ENCODE measurements at places on chromosomes 4 and X. TPM values are rescaled to one million over a fixed set of nuclear protein-coding genes. Genes with fewer than 3 reads are reported as not detected.

The SEC24D gene
- total RNA-seq: 117 TPM

The MED12 gene
- 62.3 TPM for total RNA-seq

- H3K27me3 ChIP-seq: no peaks in the 10 kb centered on the region
- no peak for DNase-seq
- peaks cover 60% of the 10 kb centered on the region for H3K36me3 ChIP-seq
- H3K4me1 ChIP-seq: no peaks in the 10 kb centered on the region
- no peak overlapping the region for H3K27ac ChIP-seq
Measured at GRCh38 chr4:112645541-112646329, 8.8 kb downstream of the LARP7 start.

DNA sequence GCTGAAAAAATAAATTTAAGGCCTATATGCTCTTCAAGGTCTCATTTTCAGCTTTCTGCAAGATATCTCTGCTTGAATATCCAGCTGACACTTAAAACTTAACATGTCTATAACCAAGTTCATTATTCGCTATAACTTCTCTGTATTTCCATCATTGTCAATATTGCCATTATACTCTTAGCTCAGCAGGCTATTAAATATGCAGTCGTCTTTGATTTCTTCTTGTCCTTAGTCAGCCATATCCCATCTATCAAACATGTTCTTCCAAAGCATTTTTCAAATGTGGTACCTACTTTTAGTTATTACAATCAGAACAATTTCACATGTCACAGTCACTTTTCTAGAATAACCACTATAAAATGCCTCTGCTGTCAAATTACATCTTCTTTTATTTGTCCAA is 1364.1 kb downstream of the ARAP2 start:
- no peak overlapping the region for H3K27ac ChIP-seq
- H3K36me3 ChIP-seq: no peaks in the 10 kb centered on the region
- H3K27me3 ChIP-seq: no peaks in the 10 kb centered on the region
- H3K4me3 ChIP-seq: no peak overlapping the region
- DNase-seq: no peak
- no peaks in the 10 kb centered on the region for H3K4me1 ChIP-seq

The THAP6 gene
- 26.5 TPM for total RNA-seq

DNA sequence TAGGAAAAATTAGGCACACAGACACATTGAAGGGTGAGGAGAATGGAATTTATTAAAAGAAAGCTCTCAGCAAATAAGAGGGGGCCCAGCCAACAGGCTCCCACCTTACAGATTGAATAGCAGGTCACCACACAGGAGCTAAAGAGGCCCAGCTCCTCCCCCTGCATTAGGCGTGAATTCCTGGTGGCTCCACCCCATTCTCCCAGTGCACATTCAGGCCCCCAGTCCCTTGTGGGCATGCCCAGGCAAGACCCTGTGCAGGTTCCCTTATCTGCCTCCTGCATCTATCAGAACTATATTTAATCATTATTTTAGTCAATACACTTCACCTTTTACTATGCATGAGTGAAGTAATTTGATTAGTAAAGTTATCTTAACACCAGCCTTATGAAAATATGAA is 856.3 kb upstream of the NDST4 start:
- DNase-seq: no peak
- H3K27me3 ChIP-seq: no peaks in the 10 kb centered on the region
- H3K36me3 ChIP-seq: no peaks in the 10 kb centered on the region
- no peak overlapping the region for H3K4me3 ChIP-seq

DNA sequence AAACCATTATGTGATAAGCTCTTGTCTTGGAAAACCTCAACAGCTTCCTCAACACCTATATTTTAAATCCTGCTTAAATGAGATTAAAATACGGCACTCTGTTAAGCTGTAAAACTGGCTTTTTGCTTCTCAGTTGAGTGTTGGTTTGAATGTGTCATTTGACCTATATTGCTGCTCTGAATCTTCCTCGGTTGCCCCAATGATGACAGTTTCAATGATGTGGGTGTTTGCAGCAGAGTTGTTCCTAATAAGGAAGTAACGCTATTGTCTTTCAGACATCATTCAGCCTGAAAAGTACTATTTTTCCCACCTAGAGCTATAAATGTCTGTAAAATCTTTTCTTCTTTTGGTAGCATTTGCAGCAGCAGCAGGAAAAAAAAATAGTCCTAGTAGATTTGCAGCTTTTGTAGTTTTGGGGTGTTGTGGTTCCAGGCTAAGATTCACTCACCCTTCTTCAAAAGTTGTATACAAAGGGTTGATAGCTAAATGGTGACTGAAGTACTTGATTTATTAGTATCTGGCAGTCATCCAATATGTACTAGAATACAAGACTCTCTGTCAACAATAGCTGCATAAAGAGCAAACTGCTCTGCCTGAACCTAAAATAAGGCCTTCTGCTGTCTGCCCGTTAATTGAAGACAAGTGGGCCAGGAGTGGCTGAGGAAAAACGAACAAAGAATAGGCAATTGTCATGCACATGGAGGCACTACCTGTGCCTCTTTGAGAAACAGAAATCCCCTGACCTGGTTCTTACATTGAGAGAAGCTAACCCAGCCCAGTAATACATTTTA is 333.1 kb downstream of the IL1RAPL1 start:
- H3K27ac ChIP-seq: no peak overlapping the region
- H3K36me3 ChIP-seq: no peaks in the 10 kb centered on the region
- H3K4me3 ChIP-seq: no peak overlapping the region
- DNase-seq: no peak
- no peaks in the 10 kb centered on the region for H3K4me1 ChIP-seq

The ARHGEF38 gene
- total RNA-seq: 23.8 TPM
